ENCODE measurements at places on chromosomes 11 and 22.

DNA sequence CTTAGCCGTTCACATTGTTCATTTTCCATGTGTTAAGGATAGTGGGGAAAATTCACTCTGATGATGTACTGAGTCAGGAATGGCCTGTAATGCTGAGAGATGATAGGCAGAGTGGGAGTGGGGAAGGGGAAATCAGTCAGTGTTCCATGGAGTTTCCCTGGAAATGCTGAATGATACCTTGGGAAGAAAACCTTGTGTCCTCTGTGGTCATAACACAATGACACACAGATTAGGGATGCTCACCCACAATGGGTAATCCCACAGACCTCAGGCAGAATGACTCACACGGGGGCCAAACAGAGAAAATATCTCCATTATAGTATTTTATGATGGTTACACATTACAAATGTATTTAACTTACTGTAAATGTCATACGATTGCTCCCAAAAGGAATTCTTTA lies 118.0 kb downstream of the SNX19 start:
- no peak for DNase-seq

DNA sequence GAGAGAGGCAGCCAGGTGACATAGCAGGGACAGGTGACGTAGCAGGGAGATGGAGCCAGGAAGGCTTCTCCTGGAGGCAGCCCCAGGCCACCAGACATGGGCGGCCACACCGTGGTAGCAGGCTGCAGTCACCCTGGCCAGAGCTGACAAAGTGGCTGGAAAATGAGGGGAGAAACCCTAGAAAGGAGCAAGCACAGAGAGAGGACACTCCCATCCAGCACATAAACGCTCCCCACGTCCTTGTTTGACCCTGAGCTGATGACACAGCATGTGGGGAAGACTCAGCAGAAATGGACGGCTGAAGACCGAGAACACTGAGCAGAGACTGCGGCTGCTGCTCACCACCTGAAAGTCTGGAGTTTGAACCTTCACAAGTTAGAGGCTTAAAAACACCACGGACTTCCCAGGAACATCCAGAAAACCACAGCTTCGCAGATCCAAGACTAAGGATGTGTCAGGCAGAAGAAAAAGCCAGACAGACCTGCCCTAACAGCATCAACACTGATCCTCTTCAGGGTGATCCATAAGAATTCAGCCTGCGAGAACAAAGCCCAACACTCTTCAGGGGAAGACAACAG lies 28.7 kb downstream of the DRD4 start:
- no peak for DNase-seq

GRCh38 chr22:48756146-48757111 lies 1071.2 kb downstream of the BRD1 start:
- no peak for DNase-seq

- DNase-seq = no peak
These were observed 629 bp downstream of the ATP5MG start for GRCh38 chr11:118401880-118402590.

- no peak for DNase-seq
These were observed 1.3 kb upstream of the RFPL2 start for GRCh38 chr22:32205974-32206773.

GRCh38 chr11:20966489-20966888 lies 297.1 kb downstream of the NELL1 start:
- DNase-seq = no peak

DNA sequence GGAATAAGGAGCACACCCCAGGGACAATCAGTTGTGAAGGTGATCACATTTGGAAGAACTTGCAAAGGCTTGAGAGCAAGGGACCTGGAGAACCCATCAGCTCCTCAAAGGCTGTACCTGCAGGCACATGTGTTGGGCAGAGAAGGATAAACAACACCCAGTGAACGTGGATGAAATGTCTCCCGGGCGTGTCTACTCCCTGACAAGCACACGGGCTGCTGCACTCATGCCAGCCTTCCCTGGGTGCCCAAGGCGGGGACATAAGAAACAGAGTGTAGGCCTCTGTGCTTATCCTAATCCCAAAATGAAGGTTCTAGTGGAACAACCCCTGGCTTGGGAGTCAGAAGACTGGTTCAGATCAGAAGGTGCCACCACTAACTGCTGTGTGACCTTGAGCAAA lies 46.7 kb downstream of the DSCAML1 start:
- DNase-seq = no peak

GRCh38 chr11:86488553-86488952 lies 113.9 kb downstream of the CCDC81 start:
- no peak for DNase-seq
